ENCODE measurements at places on chromosomes 3 and 15. TPM values are rescaled to one million over a fixed set of nuclear protein-coding genes. Genes with fewer than 3 reads are reported as not detected.

Gene B3GALNT1
- 12.7 TPM for total RNA-seq

Gene P2RY13
- total RNA-seq, result 1.4 TPM

Gene ACKR4
- 7.6 TPM for total RNA-seq

DNA sequence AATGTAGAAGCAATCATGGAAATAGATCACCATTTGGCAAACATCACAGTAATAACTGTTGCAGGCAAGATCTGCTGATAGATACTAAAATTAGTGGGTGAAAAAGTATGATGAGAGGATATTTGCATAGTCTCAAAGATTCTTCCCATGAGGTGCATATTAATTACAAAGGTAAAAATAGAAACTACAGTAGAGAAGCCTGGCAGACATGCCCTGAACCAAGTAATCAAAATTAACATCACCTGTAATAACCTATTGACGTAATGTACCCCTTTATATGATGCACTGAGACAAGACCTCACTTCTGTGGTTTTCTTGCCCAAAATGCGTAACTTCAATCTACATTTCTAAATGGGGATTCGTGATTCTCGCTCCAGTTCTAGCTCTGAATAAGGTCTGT, 14.4 kb downstream of the POMGNT2 start:
- no peak for DNase-seq

GRCh38 chr3:118761291-118761606, 273.4 kb downstream of the IGSF11 start:
- no peak for DNase-seq
